M059J (cell line): ENCODE measurements at places on chromosomes 5 and 9.
A peak's percentile ranks its signal among the peaks of the same experiment; 100 is the strongest.

DNA sequence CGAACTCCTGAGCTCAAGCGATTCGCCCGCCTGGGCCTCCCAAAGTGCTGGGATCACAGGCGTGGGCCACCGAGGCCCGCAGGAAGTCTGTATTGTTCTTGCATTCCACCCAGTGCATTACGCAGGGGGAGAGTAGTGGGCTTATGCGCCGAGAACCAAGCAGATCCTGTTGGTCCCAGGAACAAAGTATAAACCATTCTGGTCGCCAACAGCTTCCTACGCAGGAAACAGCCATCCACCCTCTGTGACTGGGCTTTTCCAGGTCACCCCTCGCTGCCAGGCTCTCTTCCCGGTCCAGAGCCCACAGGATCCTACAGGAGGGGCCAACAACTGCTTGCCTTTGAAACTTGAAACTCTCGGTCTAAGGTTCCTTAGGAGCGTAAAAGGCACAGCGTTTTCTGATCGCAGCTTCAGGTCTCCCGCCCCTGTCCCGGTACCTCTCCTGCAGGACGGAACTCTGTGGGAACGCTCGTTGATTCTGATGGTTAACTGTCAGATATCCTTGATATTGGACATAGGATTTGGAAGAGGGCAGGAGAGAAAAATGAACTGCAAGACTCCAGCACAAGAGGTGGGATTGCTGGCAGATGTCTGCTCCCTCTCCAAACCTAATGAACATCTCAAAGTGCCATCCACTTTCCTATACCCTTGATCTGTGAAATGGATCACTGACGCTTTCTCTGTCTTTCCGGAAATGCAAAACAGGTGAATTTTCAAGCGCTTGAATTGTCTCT, 4.2 kb upstream of the ANXA2R start:
- DNase-seq: no peak

DNA sequence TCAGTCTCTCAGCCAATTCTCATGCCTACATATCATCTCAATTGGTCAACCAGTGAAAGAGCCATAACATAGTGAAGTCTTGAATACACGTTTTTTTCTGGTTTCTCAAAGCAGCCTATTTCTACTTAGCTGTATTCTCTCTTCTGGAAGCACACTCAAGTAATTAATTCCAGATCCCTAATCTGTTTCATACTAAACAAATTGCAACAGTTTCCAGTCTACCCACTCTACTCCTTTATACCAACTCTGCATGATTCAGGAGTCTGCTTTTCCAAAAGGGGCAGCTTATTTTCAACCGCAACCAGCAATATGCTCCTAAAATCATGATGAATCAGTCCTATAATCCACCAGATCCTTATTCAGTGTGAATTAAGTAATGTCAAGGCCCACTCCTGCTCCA, 211.7 kb downstream of the TLE1 start:
- no peak for DNase-seq

- no peak for DNase-seq
Observed at GRCh38 chr5:132474881-132475496, 15.6 kb downstream of the IRF1 start.

DNA sequence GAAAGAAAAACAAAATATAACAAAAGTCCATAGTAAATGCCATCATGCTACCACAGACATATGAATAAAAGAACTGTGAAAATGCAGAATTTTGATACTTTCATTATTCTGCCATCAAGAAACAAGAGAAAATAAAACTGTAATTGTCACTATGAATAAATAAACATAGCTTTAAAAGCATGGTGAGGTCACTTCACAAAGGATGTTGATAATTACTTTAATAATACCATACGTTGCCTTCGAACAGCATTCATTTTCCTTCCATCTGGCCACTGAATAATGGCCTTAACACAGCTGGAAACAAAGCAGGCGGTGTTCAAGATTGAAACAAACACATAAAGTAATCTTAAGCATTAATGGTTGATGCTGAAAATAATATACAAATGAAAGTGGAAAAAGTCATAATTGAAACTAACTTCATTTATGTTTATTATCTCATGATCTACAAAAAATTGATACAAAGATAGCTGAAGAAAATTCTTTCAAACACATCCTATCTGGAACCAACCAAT, 102.0 kb downstream of the AGTPBP1 start:
- DNase-seq: no peak

GRCh38 chr5:35819668-35820067, 37.0 kb upstream of the IL7R start:
- DNase-seq: no peak

DNA sequence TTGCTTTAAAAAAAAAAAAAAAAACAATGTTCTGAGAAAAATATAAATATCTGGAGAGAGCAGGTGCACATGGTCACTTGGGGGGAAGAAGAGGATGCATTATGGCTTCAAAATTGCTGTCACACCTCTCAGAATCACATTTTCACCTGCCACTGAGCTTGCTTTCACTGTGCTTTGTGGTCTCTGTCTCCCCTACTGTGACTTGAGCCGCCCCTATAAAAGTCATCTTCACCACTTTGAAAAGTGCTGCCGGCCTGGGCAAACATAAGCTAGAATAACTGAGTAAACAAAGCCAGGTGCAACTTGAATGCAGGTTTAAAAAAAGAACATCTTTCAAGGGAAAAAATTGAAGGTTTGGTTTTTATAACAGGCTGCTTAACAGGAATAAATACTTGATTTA, 368.1 kb upstream of the GRIA1 start:
- no peak for DNase-seq

GRCh38 chr5:160929360-160929759, 77.3 kb upstream of the ATP10B start:
- no peak for DNase-seq

DNA sequence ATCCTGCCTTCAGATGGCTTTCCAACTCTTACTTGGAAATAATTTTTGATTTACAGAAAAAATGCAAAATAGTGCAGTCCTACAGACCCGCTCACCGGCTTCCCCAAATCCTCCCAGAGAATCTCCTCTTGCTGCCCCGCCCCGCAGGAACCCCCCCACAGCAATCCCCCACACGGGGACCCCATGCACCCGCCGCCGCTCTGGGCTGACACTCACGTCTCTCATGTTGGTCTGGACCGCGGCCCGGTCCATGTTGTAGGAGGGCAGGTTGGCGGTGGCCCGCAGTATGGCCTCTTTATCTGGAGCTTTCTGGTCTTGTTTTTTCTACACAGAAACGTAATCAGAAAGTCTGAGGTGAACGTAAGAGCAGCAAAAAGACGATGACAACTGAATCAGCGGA, 13.6 kb downstream of the UBAC1 start:
- DNase-seq: no peak

DNA sequence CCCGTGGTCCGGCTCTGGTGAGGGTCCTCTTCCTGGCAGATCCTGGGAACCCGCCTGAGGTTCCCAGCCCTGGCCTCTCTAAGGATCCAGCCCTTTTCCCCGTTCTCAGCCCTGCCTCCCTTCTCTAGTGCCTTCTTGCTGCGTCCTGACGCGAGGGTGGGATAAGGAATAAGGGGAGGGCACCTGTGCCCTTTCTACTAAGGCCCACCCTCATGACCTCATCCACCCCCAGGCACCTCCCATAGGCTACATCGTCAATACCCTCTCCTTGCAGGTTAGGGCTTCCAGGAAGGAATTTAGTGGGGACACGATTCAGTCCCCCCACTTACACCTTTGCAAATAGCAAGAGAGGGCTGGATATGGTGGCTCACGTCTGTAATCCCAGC, 10.7 kb upstream of the DIPK1B start:
- DNase-seq: no peak

GRCh38 chr5:103561685-103562452, 720 bp downstream of the NUDT12 start:
- DNase-seq: peak; percentile 5

GRCh38 chr5:136998854-136999357, 500.2 kb downstream of the SPOCK1 start:
- DNase-seq: no peak

- DNase-seq: no peak
Observed at GRCh38 chr5:32299059-32299677, 13.6 kb downstream of the MTMR12 start.

DNA sequence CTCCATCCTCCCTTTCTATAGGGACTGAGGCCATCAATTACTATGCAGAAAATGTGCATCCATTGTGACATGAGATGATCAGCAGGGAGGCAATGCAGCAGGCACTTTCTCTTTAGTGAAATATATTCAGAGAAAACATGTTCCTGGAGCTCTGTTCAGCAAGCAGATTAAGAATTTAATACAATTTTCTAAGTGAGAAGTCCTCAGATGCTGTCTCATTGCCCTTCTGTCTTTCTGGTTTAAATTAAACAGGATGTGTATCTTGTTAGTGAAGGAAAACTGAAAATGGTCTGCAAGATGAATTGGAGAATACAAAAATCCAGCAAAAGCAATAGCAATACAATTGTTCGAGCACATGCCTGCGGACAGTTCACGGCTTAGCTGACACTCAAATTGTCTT, 445.8 kb upstream of the RIOK2 start:
- no peak for DNase-seq

- DNase-seq: no peak
Observed at GRCh38 chr5:150077060-150077459, 9.3 kb downstream of the CSF1R start.

DNA sequence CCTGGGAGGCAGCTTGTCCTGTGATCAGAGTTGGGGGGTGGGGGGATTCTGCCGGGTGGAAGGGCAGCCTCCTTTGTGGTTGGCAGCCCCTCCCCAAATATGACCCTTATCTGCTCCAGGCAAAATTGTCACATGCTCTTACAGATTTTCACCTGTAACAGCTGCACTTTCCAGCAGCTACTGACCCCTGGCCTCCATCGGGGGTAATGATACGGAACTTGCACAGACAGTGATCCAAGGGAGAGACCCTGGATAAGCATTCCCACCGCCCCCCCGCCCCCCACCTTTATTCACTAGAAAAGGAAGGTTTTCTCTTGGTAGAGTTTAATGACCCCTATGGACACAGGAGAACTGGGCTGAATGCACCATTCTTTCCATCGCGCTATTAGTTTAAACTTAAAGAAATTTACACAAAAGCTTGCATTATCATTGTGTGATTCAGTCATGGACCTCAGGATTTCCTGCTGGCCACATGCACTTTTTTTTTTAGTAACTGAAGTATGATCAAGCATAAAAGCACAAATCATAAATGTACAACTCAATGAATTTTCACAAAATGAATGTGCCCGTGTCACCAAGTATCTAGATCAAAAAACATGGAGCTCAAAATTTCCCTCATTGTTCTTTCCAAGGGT, 10.7 kb upstream of the ZBTB34 start:
- DNase-seq: no peak

- no peak for DNase-seq
Observed at GRCh38 chr5:128684961-128685360, 146.9 kb upstream of the FBN2 start.

DNA sequence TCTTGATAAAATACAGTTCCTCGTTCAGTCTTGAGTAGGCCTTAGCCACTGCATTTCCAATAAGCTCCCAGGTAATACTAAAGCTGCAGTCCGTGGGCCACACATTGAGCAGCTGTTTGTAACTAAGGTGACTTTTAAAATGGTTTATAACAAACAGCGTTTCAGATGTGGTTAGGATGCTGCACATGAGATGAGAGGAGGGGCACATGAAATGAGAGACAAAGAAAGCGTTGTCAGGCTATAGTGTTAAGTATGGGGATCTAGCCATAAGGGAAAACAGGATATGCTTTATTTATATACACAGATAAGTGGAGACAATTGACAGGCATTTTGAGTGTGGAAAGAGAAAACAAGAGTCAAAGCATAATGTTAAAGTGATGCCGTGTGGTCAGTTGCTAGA, 89.9 kb downstream of the PAM start:
- no peak for DNase-seq
